Cerebellar nuclear complex (tissue), 1 donor: ENCODE measurements at places on chromosomes 6 and 20.

- no peak for DNase-seq
Measured at GRCh38 chr6:134817448-134817847, 132.5 kb downstream of the ALDH8A1 start.

- peak; percentile 10 for DNase-seq
Measured at GRCh38 chr6:16129623-16130401, 926 bp downstream of the MYLIP start.

DNA sequence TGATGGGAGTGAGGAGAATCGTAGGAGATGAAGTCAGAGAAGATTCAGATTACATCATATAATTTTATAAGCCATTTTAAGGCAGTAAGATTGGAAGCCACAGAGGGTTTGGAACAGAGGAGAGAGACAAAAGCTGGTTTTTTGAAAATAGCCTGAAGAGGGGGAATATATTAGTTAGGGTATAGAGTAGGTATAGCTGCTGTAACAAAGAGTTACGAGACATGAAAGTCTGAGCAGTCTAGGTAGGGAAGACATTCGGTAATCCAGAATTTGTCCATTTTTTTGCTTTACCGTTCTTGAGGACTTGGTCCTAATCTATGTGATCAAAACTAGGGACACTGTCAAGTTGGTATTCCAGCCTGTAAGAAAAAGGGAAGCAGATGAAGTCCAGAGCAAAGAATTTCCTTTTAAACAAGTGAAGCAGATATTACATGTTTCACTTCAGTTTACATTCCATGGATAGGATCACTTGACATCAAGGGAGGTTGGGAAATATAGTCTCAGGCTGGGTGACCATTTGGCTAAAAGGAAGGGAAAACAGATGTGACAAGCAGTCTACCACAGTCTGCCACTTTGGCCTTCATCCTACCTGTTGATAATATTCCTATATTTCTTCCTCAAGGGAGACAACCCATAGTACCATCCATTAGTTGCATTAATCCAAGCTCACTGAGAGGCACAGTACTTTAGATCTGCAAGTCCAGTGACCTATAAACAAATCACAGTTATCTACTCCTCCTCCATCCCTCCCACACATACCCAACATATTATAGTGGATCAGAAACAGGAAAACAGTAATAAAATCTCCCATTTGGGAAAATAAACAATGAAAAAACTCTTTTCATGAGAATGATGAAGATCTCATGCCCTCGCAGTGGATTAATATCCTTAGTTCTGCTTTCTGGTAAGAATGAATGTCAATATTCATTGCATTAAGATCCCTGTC, 10.2 kb downstream of the FAM135A start:
- DNase-seq, result no peak

- peak; percentile 50 for DNase-seq
Measured at GRCh38 chr6:166956444-166957086, at the start of gene RNASET2. Gene RNASET2, minus strand, starts transcription at chr6:166956550. Its CDS starts 368 bp downstream, at chr6:166956182.

GRCh38 chr6:133753756-133754155, 135.2 kb upstream of the TCF21 start:
- no peak for DNase-seq
